ENCODE measurements at places on chromosomes 12 and 14.

GRCh38 chr12:109645194-109645593, 68.4 kb upstream of the FAM222A start:
- DNase-seq = no peak

DNA sequence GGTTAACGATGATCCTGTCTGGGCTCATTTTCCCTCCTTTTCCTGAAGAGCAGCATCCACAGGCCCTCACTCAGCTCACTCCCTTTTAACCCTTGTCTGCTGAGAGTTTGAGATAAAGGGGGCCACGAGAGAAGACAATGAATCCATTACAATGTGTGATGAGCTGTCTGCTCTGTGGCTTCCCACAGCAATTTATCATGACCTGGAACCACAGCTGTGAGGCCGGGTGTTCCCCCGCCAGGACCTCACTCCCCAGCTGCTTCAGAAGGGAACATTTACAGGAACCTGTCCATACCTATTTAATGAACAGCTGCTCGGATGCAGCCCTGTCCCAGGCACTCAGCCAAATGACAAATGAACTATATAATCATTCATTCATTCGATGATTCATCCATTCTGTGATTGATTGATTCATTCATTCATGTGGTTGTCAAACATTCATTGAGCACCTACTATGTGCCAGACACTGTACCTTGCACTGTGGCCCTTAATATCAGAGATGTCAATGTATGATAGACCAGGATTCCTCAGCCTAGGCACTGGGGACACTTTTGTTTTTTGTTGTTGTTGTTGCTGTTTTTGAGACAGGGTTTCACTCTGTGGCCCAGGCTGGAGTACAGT, 18.5 kb upstream of the P2RX7 start:
- no peak for DNase-seq

- peak; percentile 62 for DNase-seq
These were observed 22.9 kb downstream of the JKAMP start for GRCh38 chr14:59507063-59507751.

- peak; percentile 65 for DNase-seq
These were observed 7.0 kb upstream of the UBC start for GRCh38 chr12:124921200-124922031.

Data from HepG2 (cell line).